ENCODE measurements at places on chromosomes 6 and 20.

DNA sequence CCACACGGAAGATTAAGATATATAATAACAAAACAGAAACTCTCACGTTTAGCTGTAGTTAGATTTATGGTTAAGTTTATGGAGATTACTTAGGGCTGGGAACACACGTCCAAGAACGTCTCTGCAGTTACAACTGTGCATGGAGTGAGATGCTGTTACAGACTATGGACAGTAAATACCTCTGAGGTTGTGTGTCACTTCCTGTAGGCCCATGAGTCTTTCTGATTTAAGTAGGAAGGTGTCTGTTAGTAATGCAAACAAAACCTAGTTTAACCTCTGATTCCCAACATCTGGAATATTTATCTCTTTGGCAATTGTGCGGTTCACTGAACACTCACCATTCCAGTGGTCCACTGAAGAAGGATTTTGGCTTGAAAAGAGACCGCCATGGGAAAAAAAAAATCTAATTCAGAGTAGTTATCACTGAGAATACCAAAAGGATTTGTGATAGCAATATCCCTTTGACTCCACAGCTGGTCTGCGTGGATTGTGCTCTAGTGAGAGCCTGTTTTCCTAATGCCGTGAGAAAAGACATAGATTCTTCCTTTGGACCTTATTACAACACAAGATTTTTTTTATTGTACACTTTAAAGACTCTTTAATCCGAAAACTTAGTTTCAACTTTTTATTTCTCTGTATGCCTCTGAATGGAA lies 478.2 kb upstream of the CITED2 start:
- no peak for DNase-seq

- no peak for DNase-seq
Measured at GRCh38 chr6:288866-289265, 3.4 kb upstream of the DUSP22 start.

DNA sequence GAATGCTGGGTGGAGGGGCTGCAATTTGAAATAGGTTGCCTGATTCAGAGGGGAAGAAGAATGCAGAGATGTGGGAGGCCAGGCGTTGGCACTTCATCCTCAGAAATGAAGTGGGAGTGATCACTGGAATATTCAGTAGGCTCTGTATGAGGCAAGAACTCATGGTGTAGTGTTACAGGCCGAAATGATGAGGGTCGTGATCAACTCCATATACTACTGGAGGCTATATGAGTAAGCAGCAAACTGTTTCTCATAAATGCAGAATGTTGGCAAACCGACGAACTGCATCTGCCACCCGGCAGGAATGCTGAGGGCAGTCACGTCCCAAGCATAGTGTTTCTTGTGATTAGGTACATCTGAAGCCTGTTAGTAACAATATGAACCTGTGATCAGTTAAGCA lies 12.7 kb downstream of the KCNS1 start:
- DNase-seq: no peak

DNA sequence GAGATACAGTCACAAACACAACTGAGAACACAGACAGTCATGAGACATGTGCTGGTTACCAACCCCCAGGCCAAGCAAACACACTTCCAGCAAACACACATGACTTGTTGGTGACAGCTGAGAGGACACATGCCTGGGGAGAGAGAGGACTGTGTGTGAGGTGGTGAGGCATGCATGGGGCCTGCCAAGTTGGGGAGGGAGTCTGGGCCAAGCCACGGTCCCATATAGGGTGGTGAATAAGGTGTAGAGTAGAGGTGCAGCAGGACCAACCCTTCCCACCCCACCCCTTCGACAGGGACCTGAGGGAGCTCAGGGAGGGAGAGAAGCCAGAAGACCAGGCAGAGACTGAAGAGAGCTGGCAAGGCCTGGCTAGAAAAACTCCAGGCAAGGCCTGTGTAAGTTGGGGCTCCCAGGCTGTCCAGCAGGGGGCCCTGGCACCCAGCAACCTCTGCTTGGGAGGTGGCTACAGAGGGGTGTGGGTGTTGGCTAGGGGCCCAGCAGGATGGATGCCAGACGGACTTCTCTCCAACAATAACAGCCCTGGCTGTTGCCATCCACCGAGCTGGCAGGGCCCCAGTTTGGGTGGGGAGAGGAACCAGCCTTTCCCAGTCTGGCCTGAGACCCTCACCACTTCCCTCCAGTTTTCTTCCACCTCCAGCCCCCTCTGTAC lies 2.0 kb upstream of the SLC29A1 start:
- DNase-seq: peak; percentile 36

DNA sequence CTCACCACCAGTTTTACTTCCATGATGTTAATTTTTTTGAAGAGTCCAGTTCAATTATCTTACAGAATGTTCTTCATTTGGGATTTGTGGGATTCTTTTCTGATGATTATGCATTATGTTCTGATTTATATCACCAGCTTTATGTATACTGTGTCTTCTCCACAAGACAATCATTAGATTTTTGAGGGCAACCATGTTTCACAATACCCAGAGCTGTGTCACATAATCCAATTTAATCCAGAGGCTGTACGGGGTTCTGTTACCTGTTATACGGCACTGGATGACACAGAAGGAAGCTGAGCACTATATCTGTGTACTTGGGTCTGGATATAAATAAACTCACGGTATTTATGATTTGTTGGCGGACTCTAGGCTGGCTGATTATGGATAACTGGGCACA lies 41.6 kb upstream of the RPN2 start:
- no peak for DNase-seq

DNA sequence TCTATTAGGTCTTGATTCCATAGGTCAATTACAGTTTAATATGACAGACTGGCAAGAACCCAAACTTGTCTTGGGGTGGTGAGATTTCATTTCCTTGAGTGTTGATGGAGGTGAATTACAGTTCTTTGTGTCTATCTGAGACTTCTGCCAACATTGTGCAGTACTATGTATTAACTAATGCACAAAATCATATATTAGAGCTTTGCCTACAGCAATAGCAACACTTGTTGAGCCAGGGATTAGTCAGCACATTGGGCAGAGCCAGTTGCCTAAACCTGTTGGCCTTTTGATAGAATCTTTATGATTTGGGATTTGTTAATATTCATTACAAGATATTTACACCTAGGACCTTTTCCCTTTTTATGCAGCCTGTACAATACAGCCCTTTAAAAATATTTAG lies 135.3 kb upstream of the CENPW start:
- DNase-seq: no peak
